ENCODE measurements at places on chromosomes 12 and 14. TPM values are rescaled to one million over a fixed set of nuclear protein-coding genes. Genes with fewer than 3 reads are reported as not detected.

- no peak for DNase-seq
These were observed 41.6 kb upstream of the LRIG3 start for GRCh38 chr12:58961906-58962305.

DNA sequence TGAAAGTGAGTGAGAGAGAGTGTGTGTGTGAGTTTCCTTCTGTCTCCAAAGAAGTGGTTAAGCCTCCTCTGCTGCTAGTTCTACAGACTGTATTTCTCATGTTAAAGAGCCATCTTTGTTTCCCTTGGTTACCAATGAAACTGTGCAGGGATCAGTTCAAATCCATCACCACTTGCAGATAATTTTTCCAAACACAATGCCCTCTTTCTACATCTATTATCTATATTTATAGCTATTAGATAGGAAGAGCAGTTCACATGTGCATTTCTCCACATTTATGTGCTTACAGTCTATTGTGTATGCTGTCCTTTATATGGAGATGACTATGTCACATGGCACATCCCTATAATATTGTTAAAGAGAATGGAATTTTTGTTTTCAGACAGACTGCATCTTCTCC lies 2.2 kb upstream of the DAAM1 start:
- no peak for DNase-seq

DNA sequence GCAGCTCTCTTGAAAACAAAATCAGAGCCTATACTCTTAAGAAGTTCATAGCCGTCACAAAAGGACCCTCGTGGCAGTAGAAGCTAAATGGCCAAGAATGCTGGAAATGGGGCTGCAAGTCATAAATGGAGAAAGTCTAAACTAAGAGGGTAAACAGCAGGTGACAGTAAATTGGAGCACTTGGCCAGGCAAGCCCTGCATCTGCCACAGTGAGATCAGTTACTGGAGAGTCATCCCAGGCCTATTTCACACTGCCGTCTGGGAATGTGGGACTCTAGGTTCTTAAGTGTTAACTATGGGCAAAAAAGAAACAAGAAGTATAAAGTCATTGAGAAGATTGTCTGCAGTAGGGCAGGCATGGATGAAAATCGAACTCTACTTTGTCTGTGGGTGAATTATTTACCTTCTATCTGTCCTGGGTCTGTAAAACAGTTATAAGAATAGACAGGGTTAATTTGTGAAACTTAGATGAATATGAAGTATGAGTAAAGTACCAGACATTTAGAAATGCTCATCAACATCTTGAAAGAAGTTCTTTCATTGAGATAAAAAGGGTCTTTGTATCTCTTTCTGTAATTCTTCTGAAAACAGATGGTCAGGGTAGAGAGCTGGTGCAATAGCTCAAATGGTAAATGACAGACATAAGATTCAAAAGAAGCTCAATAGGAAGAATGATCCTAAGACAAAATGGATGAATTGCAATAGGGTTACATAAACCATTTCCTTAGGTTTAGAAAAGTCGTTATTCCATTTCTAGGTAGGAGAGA lies 792.5 kb downstream of the DIO2 start:
- DNase-seq = no peak

Gene IQSEC3
- 0.04 TPM for total RNA-seq

Gene RASSF9
- 2.5 TPM for total RNA-seq

Data from esophagus squamous epithelium (tissue), 5 donors.